Fibroblast of mammary gland (primary cell): ENCODE measurements at places on chromosomes 13 and 19.

DNA sequence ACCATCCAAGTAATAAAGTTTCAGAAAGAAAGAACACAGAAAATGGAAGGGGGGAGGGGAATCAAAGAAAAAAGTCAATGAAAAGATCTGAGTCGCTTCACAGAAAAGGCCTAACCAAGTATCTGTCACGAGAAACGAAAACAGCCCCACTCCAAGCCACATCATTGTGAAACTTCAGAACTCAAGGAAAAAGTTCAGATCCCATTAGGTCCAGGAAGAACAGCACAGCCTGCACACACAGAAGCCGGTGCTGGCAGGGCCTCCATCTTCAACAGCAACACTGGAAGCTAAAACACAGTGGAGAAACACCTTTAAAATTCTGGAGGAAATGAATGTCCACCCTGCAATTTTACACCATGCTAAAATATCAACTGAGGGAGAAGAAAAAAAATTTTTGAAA, 8.0 kb downstream of the STK24 start:
- no peak for DNase-seq

GRCh38 chr19:7417671-7418324, 69.1 kb downstream of the ARHGEF18 start:
- DNase-seq, result no peak

- no peak for DNase-seq
Measured at GRCh38 chr19:31539386-31539785, 190.2 kb upstream of the TSHZ3 start.

DNA sequence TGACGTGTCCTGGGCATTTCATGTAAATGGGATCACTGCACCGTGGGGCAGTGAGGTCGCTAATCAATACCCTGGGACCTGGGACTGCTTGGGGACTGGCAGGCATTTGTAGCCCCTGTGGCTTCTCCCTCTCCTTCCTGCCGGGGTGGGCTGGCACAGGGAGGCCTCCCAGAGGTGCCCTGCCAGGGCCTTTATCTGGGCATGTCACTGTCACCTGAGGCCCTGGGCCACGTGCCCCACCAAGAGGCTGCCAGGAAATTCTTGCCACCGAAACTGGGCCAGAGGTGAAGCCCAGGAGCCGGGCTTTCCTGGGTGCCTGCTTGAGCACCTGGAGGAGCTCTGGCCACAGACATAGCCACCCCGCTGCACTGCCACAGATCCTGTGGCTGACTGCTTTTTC, 1.8 kb upstream of the NMRK2 start:
- DNase-seq, result no peak

GRCh38 chr13:107585469-107586180, 629.7 kb downstream of the LIG4 start:
- DNase-seq, result no peak

GRCh38 chr13:64069892-64070291, 2654.2 kb upstream of the PCDH20 start:
- no peak for DNase-seq

- peak; percentile 89 for DNase-seq
Measured at GRCh38 chr19:49801966-49802661, 11.0 kb downstream of the FUZ start.

DNA sequence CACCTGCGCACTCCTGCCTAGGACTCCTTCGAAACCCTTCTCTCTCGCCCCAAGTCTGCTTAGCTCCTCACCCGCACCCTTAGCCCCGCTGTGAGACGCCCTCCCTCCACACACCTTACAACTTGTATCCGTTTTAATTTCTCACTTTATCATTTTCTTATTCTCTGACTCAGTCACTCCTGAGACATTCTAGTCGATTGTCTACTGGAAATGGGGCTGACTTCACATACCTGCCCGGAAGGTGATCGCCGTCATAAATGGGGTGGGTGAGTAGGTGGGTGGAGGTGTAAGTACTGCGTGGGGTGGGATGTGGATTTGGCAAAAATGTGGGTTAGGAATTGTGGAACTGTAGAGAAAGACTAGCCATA, 714 bp downstream of the NDFIP2 start:
- peak; percentile 9 for DNase-seq

- DNase-seq, result peak; percentile 28
Measured at GRCh38 chr19:57664269-57665127, 4.2 kb upstream of the ZSCAN4 start.

DNA sequence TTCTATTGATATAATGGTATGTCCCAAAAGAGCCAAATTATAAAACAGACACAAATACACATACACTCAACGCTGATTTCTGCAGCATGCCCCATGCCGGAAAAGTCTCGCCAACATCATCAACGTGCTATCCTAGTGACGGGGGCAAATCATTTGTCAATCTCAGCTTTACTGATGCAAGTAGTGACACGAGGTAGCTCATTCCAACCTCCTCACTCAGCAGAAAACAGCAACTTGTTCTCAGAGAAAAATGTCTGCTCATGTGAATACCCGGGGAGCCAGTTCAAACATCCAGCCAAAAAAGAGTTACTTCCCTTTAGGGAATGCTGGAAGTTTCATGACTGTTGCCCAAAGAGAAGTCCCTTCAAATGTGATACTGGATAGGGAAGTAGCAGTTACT, 46.3 kb downstream of the SOX21 start:
- no peak for DNase-seq

GRCh38 chr13:64332048-64332447, 2898.1 kb downstream of the PCDH9 start:
- DNase-seq, result no peak

GRCh38 chr19:13206587-13206986, 56.4 kb downstream of the IER2 start:
- no peak for DNase-seq

GRCh38 chr13:99725644-99726043, 224.4 kb downstream of the TM9SF2 start:
- no peak for DNase-seq

- DNase-seq, result no peak
Measured at GRCh38 chr19:37926255-37926654, 19.2 kb downstream of the SIPA1L3 start.

DNA sequence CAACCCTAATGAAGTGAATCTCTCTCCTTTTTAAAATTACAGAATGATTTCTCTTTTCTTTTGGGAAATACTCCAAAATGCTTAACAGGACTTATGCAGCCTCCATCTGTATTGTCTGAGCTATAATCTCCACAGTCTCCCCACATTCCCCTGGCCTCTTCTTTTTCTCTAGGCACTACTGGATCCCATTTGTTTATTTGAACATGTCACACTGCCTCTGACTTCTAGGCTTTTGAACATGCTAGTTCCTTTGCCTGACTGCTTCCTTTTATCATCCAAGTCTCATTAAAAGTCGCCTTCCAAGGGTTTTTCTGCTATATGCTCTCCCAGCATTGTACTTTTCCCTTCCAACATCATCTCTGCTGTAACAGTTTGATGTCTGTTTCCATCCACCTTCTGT, 548.7 kb downstream of the PCDH9 start:
- DNase-seq, result no peak

- peak; percentile 81 for DNase-seq
Measured at GRCh38 chr13:114063545-114064449, 68.6 kb downstream of the RASA3 start.

DNA sequence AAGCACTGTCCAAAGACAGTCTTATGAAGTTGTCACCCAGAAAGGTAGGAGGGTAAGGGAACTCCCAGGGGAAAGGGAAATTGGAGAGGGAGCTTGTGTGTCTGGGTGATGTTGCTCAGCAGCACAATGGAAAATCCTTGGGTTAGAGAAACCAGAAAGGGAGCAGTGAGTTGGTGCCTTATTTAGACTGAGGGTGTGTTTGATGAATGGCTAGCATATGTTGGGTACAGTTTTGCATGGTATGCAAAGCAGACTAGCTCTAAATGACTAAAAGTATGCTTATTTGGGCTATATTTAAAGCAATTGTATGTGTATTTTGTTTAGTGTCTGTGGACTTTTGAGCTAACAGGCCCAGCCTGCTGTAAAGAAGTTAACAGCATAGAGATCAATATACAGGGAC, 2884.6 kb upstream of the PCDH20 start:
- no peak for DNase-seq

GRCh38 chr13:102472650-102473049, 70.8 kb upstream of the FGF14 start:
- no peak for DNase-seq

GRCh38 chr19:31533114-31533513, 183.9 kb upstream of the TSHZ3 start:
- peak; percentile 28 for DNase-seq

GRCh38 chr19:1087813-1088415, 7.3 kb downstream of the POLR2E start:
- DNase-seq, result no peak

GRCh38 chr19:28312269-28312668, 900.7 kb downstream of the UQCRFS1 start:
- DNase-seq, result no peak
